ENCODE measurements at places on chromosomes 11 and 22. TPM values are rescaled to one million over a fixed set of nuclear protein-coding genes. Genes with fewer than 3 reads are reported as not detected.

The MS4A3 gene
- not detected for total RNA-seq

The C11orf52 gene
- total RNA-seq: 5.2 TPM

The SEZ6L gene
- total RNA-seq: not detected

The ANO9 gene
- total RNA-seq: 3.1 TPM

The GP1BB gene
- total RNA-seq: 1.8 TPM

The SPON1 gene
- 3.5 TPM for total RNA-seq

The NCF4 gene
- not detected for total RNA-seq

The FBXO3 gene
- 20.2 TPM for total RNA-seq

The C1QTNF5 gene
- total RNA-seq: 8.5 TPM

Measured in mesangial cell (primary cell).